ENCODE measurements at places on chromosomes 7 and 10. TPM values are rescaled to one million over a fixed set of nuclear protein-coding genes. Genes with fewer than 3 reads are reported as not detected.

The AGAP9 gene
- total RNA-seq = 9.7 TPM

The FEZF1 gene
- total RNA-seq = not detected

The PNLIPRP1 gene
- not detected for total RNA-seq

The RRP12 gene
- 64.9 TPM for total RNA-seq

The CPSF4 gene
- 42.9 TPM for total RNA-seq

The TUBB8 gene
- total RNA-seq = 0.22 TPM

The GPR15LG gene
- total RNA-seq = not detected

The MYL10 gene
- total RNA-seq = not detected

The NRAP gene
- total RNA-seq = not detected

The SPDYE2B gene
- not detected for total RNA-seq

The CRTAC1 gene
- total RNA-seq = 1.4 TPM

The ZYX gene
- total RNA-seq = 185 TPM

The AKR1C4 gene
- 0.30 TPM for total RNA-seq

The SLC29A3 gene
- 25.1 TPM for total RNA-seq

The CAV1 gene
- 671 TPM for total RNA-seq

The PRKRIP1 gene
- total RNA-seq = 20.8 TPM

The CCDC172 gene
- total RNA-seq = not detected

The SLC18A2 gene
- total RNA-seq = 0.02 TPM

The PRPS1L1 gene
- not detected for total RNA-seq

The UNCX gene
- total RNA-seq = not detected

The CYP26A1 gene
- total RNA-seq = 2.1 TPM

The CYP2E1 gene
- not detected for total RNA-seq
